ENCODE measurements at places on chromosomes 7 and 10.

DNA sequence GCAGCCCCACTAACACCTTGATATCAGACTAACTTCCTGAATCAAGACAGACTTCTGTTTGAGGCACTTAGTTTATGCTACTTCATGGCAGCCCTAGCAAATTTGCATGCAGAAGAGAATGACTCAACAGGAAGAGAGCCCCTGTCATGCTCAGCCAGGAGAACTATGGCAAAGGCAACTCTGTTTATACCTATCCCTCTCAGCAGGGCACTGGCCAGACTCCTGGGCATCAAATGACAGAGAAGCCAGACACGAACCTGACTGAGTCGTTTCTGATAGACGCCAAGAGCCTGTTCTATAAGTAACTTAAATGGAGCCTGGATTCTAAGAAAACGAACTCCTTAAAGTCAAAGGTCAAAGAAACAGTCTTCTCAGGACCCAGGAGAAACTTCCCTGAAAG is 50.9 kb upstream of the UNC5B start:
- no peak for DNase-seq

GRCh38 chr10:117519879-117520278 is 22.7 kb upstream of the EMX2 start:
- no peak for DNase-seq

DNA sequence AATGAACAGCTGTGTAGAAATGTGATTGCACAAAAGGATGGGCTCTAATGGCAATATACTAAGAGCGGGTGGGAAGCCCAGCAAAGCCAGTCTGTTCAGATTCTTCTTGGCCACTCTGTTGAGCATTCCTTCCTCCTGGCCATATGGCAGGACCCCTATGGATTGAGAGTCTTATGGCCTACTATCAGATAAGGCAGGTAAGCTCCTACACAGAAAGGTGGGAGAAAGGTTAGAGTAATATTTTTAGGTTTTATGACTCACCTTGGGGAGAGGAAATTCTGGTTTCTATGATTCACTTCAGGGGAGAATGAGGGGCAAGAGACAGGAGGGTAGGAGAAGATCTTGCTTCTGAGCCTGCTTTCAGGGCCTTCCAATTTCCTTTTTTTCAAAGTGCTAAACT is 15.1 kb upstream of the AKR1B10 start:
- no peak for DNase-seq

DNA sequence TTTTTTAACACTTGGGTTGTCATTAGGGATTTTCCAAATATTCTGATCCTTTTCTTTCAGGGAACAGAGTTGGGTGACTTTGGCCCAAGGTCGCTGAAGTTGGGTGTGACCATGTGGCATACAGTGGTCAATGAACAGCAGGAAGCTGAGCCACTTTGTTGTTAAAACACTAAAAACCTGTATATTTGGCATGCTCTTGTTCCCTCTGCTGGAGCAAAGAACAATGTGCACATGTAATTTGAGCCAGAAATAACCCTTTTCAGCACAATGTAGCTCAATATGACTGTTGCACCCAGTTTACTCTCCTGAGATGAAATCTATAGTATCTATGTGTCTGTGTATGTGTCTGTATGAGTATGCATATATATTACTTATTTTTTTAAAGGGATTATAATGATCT is 74.9 kb downstream of the ADCYAP1R1 start:
- DNase-seq = peak; percentile 22

DNA sequence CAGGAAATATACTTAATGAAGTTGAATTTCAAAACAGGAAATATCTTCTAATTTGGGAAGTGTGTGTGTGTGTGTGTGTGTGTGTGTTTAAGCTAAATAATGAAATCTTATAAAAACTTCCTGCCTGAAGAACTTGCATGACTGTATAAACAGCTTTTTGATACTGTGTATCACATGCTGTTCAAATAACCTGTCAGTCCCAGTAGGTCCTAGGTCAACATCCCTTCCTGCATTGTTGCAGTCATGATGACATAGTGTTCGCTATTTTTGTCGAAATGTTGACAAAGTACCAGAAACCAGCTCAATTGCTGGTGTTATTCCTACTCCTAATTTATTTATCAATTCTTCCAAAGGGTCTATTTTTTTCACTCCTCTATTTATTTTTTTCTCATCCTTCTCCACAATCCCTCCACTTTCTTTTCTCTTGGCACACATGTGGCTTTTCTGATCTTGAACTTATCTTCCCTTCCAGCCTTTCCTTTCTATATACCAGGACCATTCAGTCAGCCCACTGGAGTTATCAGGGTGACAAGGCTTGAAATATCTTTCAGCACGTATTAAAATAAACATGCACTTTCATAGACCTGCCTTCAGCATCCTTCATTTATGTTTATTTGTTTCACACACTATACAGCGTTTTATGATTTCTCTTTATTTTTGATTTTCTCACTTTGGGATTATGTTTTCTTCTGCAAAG is 115.8 kb downstream of the PLXDC2 start:
- no peak for DNase-seq

All from activated CD4-positive, alpha-beta T cell treated with anti-CD3 and anti-CD28 coated beads, Interleukin-2, amount 10 ng/mL, durations not matched to agents 24 days and 14 days (primary cell).